Activated CD4-positive, alpha-beta T cell treated with anti-CD3 and anti-CD28 coated beads, Interleukin-2, amount 50 U/mL, for 48 hours (primary cell): ENCODE measurements at places on chromosomes 1 and 21.

GRCh38 chr1:172154551-172154950 lies 265.9 kb upstream of the C1orf105 start:
- DNase-seq: no peak

DNA sequence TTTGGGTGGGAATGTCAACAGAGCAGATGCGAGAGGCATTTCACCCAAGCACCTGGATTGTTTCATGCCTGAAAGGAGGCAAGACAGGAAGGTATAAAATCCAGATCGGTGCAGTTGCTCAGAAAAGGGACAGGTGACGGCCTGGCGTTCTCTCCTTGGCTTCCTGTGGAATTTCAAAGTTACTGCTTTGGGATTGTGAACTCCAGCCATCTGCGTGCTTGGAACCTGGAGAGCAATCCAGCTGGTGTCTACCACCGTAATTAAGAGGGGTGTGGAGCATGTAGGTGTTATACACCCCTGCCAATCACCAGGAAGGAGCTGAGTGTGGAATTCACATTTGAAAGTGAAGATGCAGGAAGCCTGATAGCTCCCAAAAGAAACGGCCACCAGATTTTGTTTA lies 286.1 kb downstream of the KIF26B start:
- DNase-seq: no peak

DNA sequence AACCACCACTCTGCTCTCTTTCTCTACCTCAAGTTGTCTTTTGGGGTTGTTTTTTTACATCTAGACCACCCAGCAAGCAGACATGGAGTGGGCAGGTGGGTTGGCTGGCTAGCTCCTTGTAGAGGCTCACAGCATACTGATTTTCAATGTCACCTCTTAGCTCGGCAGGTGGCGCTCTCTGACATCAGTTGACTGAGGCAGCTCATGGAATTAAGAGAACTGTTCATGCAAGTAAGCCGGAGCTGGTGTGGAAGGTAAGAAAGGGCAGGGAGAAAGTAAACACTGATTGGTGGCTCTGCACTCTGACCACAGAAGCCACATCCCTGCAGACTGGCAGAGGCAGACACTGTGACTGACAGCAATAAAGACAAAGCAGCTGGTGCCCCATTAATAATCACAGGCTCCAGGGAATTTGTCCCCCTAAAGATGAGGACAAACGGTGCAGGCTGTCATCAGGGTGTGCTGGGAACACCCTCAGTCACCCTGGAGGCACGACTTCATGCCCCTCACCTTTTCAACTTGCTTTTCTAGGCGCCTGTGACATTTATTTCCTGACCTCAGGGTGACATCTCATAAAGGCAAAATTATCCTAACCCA lies 226.8 kb downstream of the LMX1A start:
- DNase-seq: peak; percentile 49

GRCh38 chr1:163148911-163149310 lies 53.8 kb downstream of the RGS5 start:
- no peak for DNase-seq

DNA sequence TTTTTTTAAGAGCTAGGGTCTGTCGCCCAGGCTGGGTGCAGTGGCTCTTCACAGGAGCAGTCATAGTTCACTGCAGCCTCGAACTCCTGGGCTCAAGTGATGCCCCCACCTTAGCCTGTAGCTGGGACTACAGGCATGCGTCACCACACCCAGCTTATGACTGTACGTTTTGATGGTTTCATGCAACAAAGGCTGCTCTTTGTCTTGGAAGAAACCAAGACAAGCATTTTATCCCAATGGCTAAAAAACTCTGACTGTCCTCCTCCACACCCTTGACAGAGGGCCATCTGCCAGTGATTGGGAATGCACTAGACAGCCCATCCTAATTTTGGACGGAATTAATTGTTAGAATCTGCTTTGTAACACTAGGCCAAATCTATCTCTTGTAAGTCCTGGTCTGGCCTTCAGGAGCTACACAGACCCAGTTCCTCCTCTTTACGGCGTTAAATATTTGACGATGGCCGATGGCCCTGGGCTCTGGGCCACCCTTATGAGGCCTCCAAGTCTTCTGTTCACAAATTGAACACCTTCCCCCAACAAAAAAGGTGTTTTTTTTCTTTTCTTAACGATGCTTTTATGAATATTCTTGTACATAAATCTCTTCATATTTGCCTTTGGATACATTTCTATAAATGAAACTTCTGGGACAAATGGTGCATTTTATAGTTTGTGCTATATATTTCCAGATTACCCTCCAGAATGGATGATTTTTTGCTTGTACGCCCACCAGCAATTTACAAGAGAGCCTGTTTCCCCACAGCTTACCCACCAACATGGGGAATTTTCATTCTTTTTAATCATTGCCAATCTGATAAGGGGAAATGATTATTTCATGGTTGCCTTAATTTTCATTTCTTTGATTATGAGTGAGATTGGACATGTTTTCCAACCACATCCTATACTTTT lies 104.8 kb upstream of the SLC25A33 start:
- no peak for DNase-seq

- DNase-seq: no peak
Measured at GRCh38 chr1:29033829-29034466, 89.8 kb downstream of the TMEM200B start.

- no peak for DNase-seq
Measured at GRCh38 chr21:46037331-46038325, 56.1 kb downstream of the COL6A1 start.

DNA sequence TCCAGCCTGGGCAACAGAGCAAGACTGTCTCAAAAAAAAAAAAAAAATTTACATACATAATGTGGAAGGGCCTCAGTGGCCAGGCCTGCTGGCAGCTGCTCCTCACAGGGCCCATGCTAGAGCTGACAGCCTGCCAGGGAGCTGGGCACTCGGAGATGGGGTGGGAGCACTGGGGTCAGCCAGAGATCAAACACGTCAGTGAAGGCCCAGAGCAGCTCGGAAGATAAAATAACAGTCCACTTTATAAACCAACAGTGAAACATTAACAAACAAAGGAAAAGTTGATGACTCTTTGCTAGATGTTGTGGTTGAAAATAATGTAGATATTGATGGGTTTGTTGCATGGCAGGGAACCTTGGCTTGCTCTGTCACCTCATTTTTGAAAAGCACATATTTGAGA lies 42.7 kb downstream of the ATP5PF start:
- no peak for DNase-seq
